Activated CD4-positive, alpha-beta T cell treated with anti-CD3 and anti-CD28 coated beads, Interleukin-2, amount 10 ng/mL, durations not matched to agents 7 days and 5 days (primary cell): ENCODE measurements at places on chromosomes 16 and 17. TPM values are rescaled to one million over a fixed set of nuclear protein-coding genes. Genes with fewer than 3 reads are reported as not detected.

ZSCAN10 gene
- total RNA-seq = 0.35 TPM

GRCh38 chr17:40035162-40035559, 19.0 kb downstream of the MED24 start:
- DNase-seq = no peak

DNA sequence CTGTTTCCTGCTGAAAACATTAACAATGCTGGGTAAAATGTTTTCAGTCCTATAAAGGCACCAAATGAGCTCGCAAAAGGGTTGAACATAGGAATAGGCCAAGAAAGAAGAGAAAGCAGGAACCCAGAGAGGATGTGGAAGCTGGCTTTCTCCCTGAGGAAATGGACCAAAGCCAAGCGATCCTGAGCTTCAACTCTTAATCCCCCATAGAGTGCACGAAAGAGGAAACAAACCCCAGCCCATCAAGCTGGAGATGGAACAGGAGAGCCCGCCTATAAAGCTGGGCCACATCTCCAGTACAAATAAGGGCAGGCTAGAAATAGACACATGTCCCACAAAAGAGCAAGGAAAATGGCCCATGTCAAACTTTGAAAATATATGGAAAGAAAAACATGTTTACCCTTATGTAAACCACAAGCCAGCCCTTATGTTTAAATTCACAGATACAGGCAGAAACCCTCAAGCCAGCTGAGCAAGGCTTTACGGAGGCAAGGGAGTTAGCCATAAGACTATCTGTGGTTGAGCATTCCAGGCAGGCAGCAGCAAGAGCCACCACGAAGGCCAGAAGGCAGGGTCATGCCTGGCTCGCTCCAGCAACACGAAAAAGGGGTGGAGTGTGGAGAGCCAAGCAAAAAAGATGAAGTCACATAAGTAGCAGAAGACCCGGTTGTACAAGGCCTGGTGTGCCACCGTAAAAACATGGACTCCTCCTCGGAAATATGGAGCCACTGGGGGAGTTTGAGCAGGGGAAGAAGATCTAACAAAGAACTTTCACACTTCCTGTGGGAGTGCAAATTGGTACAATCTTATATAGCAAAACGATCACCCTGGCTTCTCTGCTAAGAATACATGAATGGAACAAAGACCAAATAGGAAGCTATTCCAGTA, 27.8 kb downstream of the COPRS start:
- no peak for DNase-seq

DNA sequence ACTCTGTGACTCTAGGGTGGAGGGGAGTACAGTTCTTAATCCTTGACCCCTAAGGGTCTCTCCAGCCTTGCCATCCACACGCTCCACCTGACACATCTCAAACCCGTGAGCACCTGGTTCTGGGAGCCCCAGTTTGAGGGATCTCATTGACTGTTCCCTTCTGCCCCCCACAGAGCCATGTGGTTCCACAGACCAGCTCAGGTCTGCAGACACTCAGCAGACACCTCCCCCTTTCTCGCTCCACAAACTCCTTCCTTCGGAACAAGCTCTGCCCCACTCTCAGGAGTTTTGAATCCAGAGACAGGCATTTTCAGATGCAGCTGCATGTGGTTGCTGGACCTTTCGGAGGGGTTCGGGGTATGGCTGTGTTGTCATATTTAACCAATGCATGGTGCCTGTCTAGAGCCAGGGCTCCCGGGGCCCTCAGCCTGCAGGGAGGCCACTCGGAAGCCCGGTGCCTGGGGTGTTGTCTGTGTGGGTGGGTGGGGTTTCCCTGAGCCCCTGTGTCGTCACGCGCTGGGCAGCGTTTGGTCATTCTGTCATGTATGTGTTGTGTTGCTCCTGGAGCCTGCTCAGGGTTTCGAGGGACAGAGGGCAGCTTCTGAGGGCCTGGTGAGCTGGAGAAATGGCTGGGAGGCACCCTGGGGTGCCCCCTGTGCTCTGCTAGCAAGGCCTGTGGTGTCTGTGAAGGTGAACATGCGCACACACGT, 99.2 kb upstream of the PLCG2 start:
- DNase-seq = no peak

- peak; percentile 20 for DNase-seq
Measured at GRCh38 chr17:63841350-63842172, 924 bp downstream of the SMARCD2 start.

- DNase-seq = no peak
Measured at GRCh38 chr16:79887541-79888540, 287.3 kb upstream of the MAF start.
